Stimulated activated CD8-positive, alpha-beta memory T cell treated with anti-CD3 and anti-CD28 coated beads, Interleukin-7, amount 100 ng/mL, for 4 hours (primary cell): ENCODE measurements at places on chromosomes 16 and 17.

DNA sequence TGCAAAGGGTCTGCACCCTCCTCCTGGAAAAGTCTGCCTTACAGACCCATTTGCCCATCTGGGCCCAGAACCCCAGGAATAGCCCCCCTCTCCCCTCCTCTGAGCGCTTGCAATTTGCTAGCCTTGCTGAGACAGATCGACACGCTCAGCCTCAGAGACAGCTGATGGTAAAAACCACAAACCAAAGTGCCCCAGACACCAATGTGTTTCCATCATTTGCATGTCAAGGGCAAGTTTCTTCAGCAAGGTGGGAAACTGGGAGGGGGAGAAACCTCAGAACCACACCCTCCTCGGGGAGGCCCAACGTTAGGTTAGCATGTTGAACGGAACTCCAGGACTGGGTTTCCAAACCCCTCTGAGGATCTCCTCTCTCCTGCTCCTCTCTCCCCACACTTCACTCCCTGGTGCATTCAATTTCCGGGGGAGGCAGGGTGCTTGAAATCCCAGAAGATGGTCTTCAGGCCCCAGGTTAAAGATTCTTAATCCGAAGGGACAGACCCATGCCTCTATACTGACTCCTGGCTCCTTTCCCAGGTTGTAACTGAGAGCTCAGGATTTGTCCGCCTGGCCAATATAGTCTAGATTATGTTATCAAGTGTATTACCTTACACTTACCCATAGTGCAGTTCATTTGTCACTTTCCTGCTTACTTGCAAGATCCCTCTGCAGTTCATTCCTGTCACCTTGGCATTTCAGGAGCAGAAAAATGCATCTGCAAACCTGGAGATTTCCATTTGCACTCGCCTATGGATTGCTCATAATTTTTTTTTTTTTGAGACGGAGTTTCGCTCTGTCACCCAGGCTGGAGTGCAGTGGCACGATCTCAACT is 1.3 kb upstream of the CUEDC1 start:
- peak; percentile 29 for DNase-seq

GRCh38 chr16:19114359-19115147 is 789 bp downstream of the ITPRIPL2 start:
- no peak for DNase-seq

GRCh38 chr17:50212121-50212843 is 10.9 kb upstream of the COL1A1 start:
- no peak for DNase-seq

- DNase-seq = no peak
Observed at GRCh38 chr17:65515959-65516948, 45.2 kb downstream of the AXIN2 start.

- no peak for DNase-seq
Observed at GRCh38 chr16:51129105-51129504, 22.0 kb downstream of the SALL1 start.

DNA sequence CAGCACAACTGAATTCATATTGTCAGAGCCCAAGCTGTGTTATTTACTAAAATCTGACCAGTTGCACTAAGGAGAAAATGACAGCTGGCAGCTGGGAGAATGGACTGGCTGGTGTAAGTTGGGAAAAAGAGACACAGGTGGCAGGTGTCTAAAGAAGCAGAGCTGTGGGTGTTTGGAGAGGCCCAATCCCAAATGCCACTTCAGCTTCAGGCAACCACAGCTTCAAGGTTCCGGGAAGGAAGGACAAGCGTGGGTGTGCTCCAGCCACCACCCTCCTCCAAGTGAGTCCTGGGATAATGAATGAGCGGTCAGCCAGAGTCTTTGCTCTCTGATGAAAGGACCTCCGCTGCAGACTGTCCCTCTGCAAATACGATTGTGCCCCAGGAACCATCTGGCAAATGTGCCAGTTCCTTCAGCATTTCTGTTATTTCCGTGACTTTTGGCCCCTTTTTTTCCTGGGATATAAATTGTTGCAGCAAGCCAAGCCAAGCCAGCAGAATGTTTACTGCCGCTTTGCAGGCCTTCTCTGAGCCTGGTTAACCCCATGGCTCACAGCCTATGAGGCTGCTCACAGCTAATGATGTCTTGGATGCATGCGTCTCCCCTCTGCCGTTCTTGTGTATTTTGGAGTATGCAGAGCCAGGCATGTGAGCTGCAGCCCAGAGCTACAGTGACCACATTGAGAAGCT is 9.5 kb upstream of the RHBDL3 start:
- no peak for DNase-seq

DNA sequence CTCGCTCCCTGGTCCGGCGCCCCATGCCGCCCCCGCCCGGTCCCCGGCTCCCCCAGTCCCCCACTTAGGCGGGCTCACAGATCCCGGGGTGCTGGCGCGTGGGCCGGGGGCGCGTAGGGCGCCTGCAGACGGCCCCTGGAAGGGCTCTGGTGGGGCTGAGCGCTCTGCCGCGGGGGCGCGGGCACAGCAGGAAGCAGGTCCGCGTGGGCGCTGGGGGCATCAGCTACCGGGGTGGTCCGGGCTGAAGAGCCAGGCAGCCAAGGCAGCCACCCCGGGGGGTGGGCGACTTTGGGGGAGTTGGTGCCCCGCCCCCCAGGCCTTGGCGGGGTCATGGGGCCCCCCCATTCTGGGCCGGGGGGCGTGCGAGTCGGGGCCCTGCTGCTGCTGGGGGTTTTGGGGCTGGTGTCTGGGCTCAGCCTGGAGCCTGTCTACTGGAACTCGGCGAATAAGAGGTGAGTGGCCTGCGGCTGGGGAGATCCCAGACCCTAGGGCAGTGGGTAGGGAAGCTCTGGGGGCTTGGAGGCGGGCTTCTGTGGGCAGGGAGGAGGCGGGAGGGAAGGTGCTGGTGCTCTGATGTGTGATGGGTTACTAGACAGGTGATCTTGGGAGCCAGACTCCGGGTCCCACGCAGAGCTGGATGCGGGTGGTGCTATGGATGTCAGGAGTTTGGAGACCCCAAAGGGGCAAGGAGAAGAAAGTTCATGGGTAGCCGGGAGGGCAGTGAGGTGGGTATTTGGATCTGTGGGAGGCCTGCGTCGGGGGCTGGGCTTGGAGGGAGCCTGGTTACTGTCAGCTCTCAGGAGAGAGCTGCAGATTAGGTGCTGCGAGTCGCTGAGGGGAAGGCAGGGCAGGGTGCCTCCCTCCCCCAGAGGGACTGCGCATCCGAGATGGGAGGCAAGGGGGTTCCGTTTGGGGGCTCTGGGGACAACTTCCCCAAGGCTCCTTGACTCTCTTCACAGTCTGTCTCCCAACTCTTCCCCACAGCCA is 560 bp downstream of the EFNB3 start:
- no peak for DNase-seq

DNA sequence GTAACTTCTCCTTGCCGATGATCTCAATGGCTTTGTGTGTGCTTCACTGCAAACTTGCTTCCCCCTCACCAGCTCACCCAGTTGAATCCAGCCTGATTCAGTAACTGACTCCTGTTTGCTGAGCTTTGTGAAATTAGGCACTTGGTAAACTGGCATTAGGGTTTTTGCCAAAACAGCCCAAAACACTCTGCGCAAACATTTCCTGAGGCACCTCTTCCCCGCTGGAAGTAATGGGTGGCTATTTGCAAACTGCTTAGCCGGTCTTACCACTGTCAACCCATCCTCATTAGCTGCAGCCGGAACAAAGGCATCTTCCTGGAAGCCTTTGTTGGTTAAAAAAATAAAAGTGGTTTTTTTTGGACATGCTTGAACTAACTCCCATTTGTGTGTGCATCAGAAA is 353.2 kb downstream of the MAF start:
- DNase-seq = no peak

GRCh38 chr17:3043737-3044365 is 19.6 kb downstream of the OR1D5 start:
- DNase-seq = no peak

- no peak for DNase-seq
Observed at GRCh38 chr16:48523415-48524204, 86.4 kb downstream of the N4BP1 start.

DNA sequence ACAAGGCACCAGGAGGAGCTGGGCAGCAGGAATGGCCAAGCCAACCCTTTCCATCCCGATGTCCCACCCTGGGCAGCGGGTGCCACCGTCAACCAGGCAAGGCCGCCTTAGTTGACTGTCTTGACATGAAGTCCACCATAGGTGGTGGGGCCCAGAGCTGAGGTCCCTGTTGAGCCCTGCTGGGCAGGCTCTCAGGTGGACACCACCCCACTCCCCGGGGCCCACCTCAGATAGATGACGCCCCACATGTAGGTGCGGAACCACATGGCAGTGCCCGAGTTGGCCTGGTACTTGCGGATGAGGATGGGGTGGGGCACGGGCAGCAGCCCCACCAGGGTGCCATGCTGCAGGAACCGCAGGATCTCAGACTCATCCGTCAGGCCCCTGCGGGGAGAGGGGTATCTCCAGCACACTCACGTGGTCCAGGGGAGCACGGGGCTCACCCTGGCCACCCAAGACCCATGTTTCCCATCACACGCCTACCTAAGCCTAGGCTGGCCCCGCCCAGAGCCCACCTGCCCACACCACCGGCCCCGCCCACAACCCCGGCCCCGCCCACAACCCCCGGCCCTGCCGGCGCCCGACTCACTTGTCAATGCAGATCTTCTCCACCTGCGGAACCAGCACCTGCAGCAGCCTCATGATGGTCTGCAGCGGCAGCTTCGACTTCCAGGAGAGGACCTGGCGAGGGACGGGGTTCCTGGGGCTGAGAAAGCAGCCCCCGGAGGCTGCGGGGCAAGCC is 16.2 kb downstream of the OTOP3 start:
- no peak for DNase-seq

- DNase-seq = no peak
Observed at GRCh38 chr16:47877166-47877565, 278.6 kb downstream of the ABCC12 start.

DNA sequence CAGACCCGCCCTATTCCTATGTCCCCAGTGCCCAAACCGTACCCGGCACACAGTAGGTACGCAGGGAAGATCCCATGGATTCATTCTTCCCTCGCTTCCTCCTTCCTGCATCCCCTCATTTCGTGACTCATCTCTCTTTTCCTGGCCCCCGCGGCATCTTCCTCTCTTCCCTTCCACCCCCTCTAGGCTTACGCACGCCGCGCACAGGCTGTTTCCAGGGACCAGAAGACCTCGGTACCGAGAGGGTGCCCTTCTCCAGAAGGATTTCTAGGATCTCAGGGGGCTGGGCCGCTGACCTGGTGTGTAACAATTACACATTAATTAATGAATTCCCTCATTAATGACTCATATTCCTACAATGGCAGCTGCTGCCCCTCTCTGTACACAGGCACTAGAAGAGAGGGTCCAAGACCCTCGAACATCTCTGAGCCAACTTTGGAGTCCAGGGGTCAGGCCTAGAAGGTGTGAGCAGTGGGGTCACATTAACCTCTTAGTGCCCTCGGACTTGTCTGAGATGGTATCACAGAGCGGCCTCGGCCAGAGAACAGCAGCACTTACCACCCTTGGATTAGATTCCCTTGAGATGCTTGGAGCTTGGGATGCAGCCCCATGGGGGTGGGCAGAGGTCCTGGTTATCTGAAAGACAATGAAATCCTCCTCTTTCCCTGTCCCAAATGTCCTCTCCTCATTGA is 16.8 kb upstream of the PLLP start:
- DNase-seq = no peak

- no peak for DNase-seq
Observed at GRCh38 chr16:24541233-24541933, 2.0 kb downstream of the RBBP6 start.

GRCh38 chr16:17029602-17030350 is 441.0 kb downstream of the XYLT1 start:
- no peak for DNase-seq

DNA sequence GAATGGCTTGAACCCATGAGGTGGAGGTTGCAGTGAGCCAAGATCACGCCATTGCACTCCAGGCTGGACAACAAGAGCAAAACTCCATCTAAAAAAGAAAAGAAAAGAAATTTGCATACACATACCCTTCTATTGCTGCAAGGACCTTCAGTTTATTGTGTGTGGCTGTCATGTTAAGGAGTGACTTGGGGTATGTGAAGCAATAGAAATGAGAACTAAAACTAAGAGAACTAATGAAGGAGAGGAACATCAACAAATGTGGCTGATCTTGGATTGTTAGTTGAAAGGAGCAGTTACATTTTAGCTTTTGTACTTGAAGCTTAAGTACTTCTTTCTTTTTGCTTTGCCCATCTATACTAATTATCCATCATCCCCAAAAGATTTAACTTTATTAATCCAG is 12.7 kb upstream of the NSRP1 start:
- DNase-seq = no peak

GRCh38 chr17:45150911-45151809 is 2.9 kb downstream of the HEXIM1 start:
- no peak for DNase-seq

- no peak for DNase-seq
Observed at GRCh38 chr17:14813649-14814370, 451.3 kb downstream of the PMP22 start.

DNA sequence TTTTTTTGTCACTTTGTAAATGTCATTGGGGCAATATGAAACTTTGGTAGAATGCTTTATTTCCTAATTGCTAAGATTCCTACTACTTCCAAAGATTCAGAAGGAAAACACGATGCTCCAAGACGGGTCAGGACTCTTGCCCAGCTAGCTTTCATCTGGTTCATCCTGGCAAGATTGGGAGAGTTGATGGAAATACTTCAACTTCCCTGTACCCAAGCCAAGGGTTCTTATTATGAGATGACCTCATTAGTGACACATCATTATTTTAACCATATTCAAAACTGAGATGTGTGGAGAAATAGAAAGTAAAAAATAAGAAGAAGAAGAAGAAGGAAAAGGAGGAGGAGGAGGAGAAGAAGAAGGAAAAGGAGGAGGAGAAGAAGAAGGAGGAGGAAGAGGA is 25.6 kb downstream of the SOX9 start:
- DNase-seq = no peak

DNA sequence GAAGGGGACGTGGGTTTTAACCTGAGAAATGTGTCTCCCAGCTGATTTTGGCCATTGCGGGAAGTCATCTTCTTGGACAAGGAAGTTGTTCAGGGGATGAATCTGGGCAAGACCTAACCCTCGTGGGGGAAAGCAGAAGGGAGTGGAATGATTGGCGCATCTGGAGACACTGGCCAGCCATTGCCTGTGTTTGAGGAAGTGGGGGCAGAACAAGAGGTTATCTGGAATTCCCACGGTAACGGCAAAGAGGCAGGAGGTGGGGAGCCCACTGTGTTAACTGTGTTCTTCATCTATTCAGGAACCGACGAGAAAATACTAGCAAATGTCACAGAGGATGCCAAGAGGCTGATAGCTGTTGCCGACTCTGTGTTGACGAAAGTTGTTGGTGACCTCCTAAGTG is 66.9 kb downstream of the RNF213 start:
- no peak for DNase-seq

DNA sequence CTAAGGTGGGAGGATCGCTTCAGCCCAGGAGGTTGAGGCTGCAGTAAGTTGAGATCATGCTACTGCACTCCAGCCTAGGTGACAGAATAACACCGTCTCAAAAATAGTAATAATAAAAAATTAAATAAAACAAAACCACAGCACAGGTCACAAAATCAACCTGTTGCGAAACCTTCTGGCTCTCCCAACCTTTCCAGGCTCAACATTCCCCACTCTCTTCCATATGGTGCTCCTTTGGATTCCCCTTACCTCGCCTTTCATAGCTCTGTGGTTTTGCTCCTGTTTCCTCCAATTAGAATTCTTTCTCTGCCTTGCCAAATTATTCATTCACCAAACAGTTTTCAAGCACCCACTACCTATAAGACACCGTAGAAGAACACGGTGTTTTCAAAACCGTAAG is 4.7 kb downstream of the ZDHHC7 start:
- no peak for DNase-seq
